ENCODE measurements at places on chromosomes 6 and 20. TPM values are rescaled to one million over a fixed set of nuclear protein-coding genes. Genes with fewer than 3 reads are reported as not detected.

The TRIM31 gene
- not detected for total RNA-seq

DNA sequence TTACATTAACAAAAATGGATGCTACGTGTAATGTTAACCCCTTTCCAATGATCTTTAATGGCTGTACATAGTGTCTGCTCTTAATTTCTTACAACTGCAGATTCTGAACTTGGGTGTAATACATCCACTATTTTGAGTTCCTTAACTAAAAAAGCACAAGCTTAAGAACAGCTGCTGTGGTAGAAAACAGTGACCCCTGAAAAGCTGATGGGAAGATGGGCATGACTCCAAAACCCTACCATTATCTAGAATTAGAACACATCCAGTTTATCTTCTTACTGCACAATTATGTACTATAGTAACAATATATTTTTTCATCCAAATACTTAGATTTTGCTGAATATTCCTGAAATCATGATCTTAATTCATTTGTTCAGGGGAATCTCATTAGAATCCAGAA, 49.3 kb downstream of the LYRM4 start:
- H3K4me3 ChIP-seq, result no peak overlapping the region
- peaks cover 5% of the 10 kb centered on the region for H3K36me3 ChIP-seq
- H3K27ac ChIP-seq, result no peak overlapping the region
- H3K4me1 ChIP-seq, result no peaks in the 10 kb centered on the region
- DNase-seq, result no peak
- H3K27me3 ChIP-seq, result no peaks in the 10 kb centered on the region

The DZANK1 gene
- total RNA-seq, result 9.6 TPM

- H3K27ac ChIP-seq, result no peak overlapping the region
- H3K27me3 ChIP-seq, result no peaks in the 10 kb centered on the region
- no peaks in the 10 kb centered on the region for H3K4me1 ChIP-seq
- no peak for DNase-seq
Observed at GRCh38 chr20:53445321-53445731, 148.3 kb downstream of the ZNF217 start.

DNA sequence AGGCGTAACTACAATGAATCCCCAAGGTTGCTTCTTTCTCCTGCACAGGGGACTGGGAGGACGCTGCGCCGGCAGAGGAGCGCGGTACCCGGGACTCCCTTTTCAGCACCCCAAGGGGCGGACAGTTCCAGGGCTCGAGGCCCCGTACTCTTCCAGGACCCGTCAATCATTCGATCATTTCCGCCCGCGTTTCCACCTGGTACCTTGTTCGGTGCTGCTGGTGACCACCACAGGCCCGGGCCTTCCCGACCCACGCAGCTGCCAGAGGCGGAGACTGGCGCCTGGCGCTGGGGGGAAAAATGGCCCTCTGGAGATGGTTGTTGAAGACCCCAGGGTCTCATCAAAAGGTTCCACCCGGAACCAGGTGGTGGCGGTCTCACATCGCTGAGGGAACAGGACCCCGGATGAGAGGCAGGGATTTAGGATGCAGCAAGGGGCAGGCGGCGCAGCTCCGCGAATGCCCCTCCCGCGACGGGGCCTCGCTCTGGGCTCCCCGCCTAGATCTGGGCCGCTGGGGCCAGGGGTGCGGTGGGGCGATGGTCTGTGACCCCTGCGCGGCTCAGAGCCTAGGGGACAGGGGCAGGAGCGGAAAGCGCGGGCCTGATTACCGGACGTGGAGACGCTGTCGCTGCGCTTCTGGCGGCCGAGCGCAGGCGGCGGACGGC, 744 bp downstream of the VSX1 start:
- peak; percentile 78 for DNase-seq
- no peaks in the 10 kb centered on the region for H3K4me1 ChIP-seq

- peaks cover 5% of the 10 kb centered on the region for H3K36me3 ChIP-seq
- no peak for DNase-seq
- no peak overlapping the region for H3K27ac ChIP-seq
- no peaks in the 10 kb centered on the region for H3K27me3 ChIP-seq
Observed at GRCh38 chr6:84500726-84501125, 263.7 kb downstream of the TBX18 start.

All from H9 (cell line).